Activated T-helper 1 cell treated with anti-CD3 and anti-CD28 coated beads, Interleukin-12 subunit alpha, Interleukin-12 subunit beta, Interleukin-2, Interleukin-4 antibody, amounts not matched to agents 30 ng/mL and 10 ng/mL and 1 ng/mL, durations not matched to agents 14 hours and 24 hours and 36 hours (primary cell): ENCODE measurements at places on chromosomes 3 and 15. TPM values are rescaled to one million over a fixed set of nuclear protein-coding genes. Genes with fewer than 3 reads are reported as not detected.

The TMEM40 gene
- not detected in 2 replicates for total RNA-seq

The CHRNA7 gene
- total RNA-seq, result not detected in 2 replicates

The TAGLN3 gene
- 0.78 and 1.1 TPM in 2 replicates for total RNA-seq

The KBTBD13 gene
- total RNA-seq, result not detected in 2 replicates

The THUMPD3 gene
- 61.4 and 62.4 TPM in 2 replicates for total RNA-seq

The DVL3 gene
- total RNA-seq, result 59.4 and 61.5 TPM in 2 replicates

DNA sequence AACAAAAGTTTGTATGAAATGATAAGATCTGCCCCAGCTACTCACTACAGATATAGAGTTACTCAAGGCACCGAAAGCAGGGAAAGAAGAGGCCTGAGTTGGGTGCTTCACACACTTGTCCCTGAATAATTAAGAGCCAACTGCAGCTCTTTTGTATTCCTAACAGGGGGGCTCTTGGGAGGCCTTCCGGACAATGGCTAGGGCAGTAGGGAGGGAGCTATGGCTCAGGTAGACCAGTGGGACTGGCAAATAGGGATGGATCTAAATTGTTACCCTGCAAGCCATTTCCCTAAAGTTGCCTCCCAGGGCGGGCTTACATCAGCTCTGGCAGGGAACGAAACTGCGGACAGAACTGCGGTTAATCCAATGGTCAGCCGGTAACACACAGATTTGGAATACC lies 6.2 kb downstream of the SEMA5B start:
- peaks cover 77% of the 10 kb centered on the region for H3K27me3 ChIP-seq
- no peak for DNase-seq

GRCh38 chr3:189659571-189659970 lies 28.4 kb downstream of the TP63 start:
- peaks cover 2% of the 10 kb centered on the region for H3K27me3 ChIP-seq
- DNase-seq, result no peak
- no peak overlapping the region for H3K27ac ChIP-seq
- no peak overlapping the region for H3K4me3 ChIP-seq
- H3K36me3 ChIP-seq, result no peaks in the 10 kb centered on the region

DNA sequence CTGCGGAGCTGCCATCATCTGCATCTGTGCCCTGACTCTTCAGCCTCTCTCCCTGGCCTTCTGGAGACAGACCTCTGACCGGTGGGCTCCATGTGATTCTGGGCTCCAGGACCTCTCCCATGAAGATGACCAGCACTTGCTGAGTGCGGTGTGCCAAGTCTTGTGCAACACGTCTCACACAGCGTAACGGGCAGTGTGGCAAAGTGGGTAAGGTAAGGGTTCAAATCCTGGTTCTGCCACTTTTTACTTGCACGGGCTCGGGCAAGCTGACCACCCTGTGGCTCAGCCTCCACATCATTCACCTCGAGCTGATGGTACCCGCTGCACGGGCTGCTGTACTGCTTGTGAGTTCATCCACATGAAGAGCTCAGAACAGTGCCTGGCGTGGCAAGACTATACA lies 6.5 kb upstream of the SYNM start:
- no peaks in the 10 kb centered on the region for H3K4me1 ChIP-seq
- H3K27ac ChIP-seq, result no peak overlapping the region
- DNase-seq, result no peak
- no peaks in the 10 kb centered on the region for H3K36me3 ChIP-seq
- H3K27me3 ChIP-seq, result peaks cover 47% of the 10 kb centered on the region

- no peak overlapping the region for H3K27ac ChIP-seq
- H3K4me1 ChIP-seq, result no peaks in the 10 kb centered on the region
- DNase-seq, result no peak
- H3K27me3 ChIP-seq, result no peaks in the 10 kb centered on the region
- H3K4me3 ChIP-seq, result no peak overlapping the region
Measured at GRCh38 chr15:27433604-27434003, 462.6 kb downstream of the GABRG3 start.

DNA sequence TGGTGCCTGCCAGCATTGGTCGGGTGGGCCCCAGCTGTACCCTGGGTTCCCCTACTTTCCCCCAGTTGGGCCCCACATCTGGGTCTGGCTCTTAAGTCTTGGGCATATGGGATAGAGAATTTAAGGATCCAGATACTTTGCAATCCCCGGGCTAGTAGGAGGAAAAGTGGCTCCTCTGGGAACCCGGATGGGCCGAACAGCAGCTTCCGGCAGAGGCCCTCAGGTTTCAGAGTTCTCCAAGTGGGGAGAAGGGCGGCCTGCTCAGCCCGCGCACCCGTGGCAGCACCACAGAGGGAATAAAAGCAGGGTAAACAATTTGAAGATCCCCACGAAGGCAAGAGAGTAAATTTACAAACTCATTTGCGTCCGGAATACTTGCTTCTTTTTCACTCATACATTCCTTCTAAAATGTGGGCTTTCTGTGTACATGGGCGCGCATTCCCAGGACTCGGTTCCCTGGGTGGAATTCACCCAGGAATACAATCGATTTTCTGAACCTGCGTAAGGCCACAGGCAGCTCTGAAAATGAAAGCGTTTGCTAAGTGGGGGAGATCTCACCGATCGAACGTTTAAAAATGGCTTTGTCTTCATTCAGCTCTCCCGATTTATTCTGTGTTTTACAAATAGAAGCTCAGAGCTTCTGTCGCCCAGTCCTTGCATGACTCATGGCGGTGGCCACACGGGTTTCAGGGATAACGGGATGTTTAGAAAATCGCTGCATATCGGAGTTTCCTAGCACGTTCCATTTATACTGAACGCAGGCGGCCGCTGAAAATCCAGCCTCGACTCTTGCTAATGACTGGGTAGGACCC lies 74.0 kb upstream of the POLG start:
- peaks cover 2% of the 10 kb centered on the region for H3K36me3 ChIP-seq
- DNase-seq, result no peak
- H3K27me3 ChIP-seq, result peaks cover 92% of the 10 kb centered on the region
- peak overlapping the region; percentile 87 for H3K4me3 ChIP-seq
- H3K4me1 ChIP-seq, result peaks cover 39% of the 10 kb centered on the region

DNA sequence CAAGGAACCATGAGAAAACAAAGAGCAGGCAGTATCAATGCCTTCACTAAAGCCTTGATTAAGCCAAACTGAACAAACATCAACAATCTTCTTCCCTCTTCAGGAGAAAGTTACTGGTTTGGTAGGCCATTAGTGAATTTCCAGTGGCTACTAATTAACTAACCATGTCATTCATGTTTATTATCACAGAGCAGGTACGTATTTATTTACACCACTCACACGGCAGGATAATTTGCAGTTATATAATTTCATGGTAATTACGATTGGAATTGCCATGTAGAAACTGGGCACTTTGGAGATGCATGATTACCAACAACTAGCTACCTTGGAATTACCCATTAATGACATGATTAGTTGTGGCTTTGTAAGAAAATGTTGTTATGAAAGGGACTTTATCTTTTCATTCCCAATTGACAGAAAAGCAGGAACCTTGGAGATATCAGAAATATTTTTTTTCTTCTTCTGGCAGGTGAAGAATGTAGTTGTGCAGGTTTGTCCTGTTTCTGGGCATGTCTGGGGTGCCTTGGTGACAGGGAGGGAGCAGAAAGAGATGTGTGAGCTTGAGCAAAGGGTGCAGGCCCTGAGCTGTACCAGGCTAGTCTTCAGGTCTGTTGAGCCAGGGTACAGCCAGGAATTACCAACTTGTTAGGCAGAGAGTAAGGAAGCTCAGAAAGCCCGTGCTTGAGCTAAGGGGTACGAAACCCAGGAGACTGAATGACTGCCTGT lies 310.7 kb downstream of the RORA start:
- DNase-seq, result no peak
- peaks cover 26% of the 10 kb centered on the region for H3K4me1 ChIP-seq
- H3K36me3 ChIP-seq, result no peaks in the 10 kb centered on the region
- peaks cover 9% of the 10 kb centered on the region for H3K27me3 ChIP-seq
- no peak overlapping the region for H3K4me3 ChIP-seq

DNA sequence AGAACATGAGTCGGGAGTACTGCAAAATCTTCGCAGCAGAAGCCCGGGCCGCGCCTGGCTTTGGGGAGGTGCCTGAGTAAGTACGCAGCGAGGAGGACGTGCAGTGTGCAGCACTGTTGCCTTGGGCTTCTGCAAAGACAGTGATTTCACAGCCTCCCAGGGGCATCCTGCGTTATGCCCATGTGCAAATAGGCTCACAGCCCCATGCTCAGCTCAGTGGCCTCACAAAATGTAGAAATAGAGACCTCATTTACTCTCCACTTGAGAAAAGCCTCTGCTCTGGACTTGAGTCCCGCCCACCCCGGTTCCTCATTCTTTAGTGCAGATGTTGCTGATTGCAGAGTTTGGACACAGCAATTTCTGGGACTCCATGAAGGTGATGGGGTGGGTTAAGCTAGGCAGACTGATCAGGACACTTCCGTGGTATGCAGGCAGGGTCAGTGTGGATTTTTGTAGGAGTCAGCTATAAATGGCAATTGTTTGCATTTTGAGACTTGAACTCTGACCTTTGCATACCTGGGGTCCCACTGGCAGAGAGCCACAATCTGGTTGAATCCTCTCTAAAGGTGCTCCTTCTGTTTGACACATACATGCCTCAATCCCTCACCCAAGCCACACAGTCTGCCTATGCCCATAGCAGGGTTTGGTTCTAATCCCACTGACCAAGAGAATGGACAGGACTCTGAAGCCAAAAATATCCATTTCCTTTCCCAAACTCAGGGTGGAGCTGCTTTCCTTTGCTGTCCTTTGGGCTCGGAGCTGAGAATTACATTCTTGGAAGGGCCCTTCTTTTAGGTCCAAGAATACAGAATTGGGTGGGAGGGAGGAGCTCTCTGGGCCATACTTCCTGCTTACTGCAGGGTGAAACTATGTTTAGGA lies 20.7 kb upstream of the SLC28A1 start:
- no peak overlapping the region for H3K4me3 ChIP-seq
- no peaks in the 10 kb centered on the region for H3K4me1 ChIP-seq
- H3K27me3 ChIP-seq, result peaks cover 3% of the 10 kb centered on the region
- H3K27ac ChIP-seq, result no peak overlapping the region
- DNase-seq, result no peak
